ENCODE measurements at places on chromosomes 2 and 18.
A peak's percentile ranks its signal among the peaks of the same experiment; 100 is the strongest.

GRCh38 chr18:68796936-68797690, 767 bp upstream of the CCDC102B start:
- DNase-seq = peak; percentile 75

DNA sequence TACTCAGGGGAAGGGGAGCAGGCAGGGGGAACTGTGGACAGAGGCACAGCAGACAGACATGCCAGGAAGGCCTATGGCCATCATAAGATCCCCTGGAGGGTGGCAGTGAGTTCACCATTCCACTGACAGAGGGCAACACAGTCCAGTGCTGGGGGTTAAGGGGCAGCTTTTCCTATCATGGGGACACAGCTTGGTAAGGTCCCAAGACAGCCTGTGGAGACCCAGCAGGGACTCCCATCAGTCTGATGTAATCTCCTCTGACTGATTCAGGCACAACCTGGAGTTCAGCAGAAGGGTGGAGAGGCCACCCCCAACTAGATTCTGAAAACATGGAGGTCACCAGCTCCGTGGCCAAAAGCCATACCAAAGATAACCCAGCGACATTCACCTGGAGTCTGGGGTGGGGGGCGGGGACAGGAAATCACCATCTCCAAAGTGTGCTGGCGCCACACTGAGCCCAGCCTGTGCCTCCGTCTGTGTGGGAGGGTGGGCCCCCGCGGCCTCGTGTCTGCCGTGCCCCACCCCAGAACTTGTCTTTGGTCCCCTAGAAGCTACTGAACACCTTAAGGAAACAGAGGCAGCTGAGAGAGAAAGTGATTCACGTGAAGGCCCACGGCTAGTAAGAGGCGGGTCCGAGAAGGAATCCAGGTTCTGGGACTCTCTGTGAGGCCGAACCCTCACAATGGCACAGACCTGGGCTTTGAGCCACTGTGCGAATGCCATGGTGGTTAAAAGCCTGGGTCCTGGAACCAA, 28.6 kb downstream of the DNMT3A start:
- no peak for DNase-seq

DNA sequence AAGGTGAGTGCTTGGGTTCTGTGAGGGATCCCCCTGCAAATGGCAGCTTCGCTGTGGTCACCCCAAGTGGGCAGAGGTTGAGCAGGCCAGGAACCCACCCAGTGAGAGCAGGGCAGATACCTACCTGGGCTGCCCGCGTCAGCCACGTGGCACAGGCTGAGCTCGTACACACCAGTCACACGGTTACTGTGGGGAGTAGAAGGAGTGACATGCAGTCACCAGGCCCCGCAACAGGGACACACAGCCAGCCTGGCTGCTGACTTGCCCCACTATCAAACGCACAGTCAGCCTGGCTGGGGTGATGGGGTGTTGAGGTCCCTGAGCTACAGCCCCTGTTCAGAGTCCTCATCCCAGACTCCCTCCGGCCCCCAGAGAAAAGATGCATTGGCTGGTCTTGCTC, 32.2 kb downstream of the AQP12A start:
- no peak for DNase-seq

- DNase-seq = no peak
Observed at GRCh38 chr18:10099539-10100140, 185.8 kb downstream of the VAPA start.

- DNase-seq = no peak
Observed at GRCh38 chr18:62239475-62239874, 52.4 kb downstream of the RELCH start.

GRCh38 chr2:168851674-168852320, 38.4 kb downstream of the SPC25 start:
- DNase-seq = peak; percentile 10
